Ecto neural progenitor cell (in vitro differentiated cells): ENCODE measurements at places on chromosomes 6 and 20.

GRCh38 chr6:24861934-24862333 lies 63.2 kb upstream of the ARMH2 start:
- no peak for DNase-seq

GRCh38 chr6:24719125-24719971 lies at the start of gene C6orf62:
C6orf62 (minus strand) TSS chr6:24719154; CDS start chr6:24718668, 486 bp downstream.
- peak; percentile 50 for DNase-seq

DNA sequence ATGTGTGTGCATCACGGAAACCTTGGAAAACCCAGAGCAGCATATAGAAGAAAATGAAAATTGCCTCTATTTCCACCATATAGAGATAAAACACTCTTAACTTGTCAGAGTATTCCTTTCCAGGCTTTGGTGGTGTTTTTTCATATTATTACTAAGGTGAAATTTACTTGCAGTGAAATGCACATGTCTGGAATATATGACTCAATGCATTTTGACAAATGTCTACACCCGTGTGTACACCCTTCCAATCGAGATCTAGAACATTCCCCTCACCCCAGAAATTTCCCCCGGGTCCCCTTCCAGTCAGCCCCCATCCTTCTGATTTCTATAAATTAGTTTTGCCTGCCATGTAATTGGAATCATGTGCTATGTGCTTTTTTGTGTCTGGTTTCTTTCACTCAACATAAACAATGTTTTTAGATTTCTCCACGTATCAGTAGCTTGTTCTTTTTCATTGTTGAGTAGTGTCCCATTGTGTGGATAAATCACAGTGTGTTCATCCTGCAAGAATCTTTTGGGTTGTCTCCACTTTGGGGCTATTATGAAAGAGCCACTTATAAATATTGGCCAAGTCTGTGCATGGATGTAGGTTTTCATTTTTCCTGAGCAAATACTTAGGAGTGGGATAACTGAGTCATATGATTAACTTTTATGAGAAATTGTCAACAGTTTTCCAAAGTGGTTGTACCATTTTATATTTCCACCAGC lies 19.9 kb upstream of the PREX1 start:
- DNase-seq, result no peak

GRCh38 chr6:144310765-144311164 lies 25.6 kb downstream of the UTRN start:
- DNase-seq, result no peak

GRCh38 chr6:120055071-120055470 lies 705.5 kb upstream of the MAN1A1 start:
- no peak for DNase-seq
